ENCODE measurements at places on chromosomes 16 and 17.

DNA sequence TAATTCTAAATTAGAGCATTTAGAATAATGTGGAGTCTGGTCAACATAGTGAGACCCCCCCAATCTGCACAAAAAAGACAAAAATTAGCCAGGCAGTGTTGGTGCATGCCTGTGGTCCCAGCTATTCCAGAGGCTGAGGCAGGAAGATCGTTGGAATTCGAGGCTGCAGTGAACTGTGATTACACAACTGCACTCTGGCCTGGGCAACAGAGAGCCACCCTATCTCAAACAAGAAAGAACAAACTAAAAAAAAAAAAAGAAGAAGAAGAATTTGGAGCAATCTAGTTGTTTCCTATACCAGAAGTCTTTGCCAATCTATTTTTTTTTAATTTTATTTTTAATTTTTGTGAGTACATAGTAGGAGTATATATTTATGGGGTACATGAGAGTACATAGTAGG is 6.0 kb downstream of the CETP start:
- DNase-seq: no peak

DNA sequence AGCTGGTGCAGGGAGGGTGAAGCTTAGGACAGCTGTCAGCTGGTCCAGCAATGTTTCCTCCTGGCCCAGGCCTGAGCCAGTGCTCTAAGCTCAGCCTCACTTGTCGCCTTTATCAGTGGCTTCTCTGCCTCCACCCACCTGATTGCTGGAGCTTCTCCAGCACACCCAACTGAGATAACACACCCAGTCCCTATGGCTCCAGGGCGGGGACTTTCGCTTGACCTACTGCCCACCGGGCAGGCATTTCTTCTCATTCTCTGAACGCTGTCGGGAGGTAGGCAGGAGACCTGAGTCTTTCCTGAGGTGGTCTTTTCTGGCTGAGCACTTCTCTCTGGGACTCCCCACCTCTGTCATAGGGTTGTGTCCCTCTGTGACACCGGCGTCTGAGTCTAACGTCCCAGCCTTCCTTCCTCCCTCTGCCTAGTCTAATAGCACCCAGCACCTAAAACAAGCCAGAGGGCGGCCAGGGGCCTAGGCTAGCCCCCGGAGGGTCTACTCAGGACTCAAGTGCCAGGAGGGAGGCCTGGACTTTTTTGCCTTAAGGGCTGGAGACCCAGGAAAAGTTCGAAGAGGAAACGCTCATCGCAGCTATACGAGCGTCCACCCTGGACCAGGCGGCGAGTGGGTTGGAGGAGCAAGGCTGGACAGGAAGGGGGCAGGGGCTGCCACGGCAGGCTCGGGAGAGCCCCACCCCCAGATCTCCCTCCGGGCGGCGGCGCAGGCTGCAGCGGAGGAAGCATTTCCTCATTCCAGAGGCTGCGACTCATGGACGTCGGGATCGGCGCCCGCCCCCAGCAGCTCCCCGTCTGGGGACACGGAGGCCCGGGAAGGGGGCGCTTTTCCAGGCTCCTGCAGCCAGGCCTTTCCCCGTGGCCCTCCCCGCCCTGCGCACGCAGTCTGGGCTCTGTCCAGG is 756 bp downstream of the TAX1BP3 start:
- DNase-seq: no peak

GRCh38 chr16:13552062-13552959 is 367.6 kb upstream of the ERCC4 start:
- DNase-seq: no peak

DNA sequence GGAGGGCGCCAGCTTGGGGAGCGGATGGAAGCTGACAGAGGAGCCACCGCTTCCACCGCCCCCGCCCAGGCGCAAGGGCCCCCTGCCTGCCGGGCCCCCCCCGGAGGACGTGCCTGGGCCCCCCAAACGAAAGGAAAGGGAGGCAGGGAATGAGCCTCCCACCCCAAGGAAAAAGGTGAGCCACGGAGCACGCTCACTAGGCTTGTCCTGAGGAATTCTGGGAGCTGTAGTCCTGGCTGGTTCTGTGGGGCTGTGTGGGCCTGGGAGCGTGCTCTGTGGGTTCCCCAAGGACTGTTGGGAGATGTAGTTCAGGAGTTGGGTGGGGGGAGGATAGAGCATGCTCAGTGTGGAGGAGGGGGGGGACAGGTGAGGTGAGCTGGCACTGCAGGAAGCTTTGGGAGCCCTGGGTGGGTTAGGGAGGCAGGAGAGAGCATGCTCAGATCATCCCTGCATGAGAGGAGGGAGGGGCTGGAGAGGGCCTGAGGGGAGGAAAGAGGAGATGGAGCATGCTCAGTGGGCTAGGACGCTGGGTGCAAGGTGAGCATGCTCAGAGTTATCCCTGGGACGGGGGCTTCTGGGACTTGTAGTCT is 4.5 kb downstream of the FBXL19 start:
- DNase-seq: peak; percentile 77

- no peak for DNase-seq
Observed at GRCh38 chr16:9407206-9407758, 315.8 kb downstream of the HAPSTR1 start.

- DNase-seq: no peak
Observed at GRCh38 chr17:38508954-38509771, 80.9 kb downstream of the ARHGAP23 start.

DNA sequence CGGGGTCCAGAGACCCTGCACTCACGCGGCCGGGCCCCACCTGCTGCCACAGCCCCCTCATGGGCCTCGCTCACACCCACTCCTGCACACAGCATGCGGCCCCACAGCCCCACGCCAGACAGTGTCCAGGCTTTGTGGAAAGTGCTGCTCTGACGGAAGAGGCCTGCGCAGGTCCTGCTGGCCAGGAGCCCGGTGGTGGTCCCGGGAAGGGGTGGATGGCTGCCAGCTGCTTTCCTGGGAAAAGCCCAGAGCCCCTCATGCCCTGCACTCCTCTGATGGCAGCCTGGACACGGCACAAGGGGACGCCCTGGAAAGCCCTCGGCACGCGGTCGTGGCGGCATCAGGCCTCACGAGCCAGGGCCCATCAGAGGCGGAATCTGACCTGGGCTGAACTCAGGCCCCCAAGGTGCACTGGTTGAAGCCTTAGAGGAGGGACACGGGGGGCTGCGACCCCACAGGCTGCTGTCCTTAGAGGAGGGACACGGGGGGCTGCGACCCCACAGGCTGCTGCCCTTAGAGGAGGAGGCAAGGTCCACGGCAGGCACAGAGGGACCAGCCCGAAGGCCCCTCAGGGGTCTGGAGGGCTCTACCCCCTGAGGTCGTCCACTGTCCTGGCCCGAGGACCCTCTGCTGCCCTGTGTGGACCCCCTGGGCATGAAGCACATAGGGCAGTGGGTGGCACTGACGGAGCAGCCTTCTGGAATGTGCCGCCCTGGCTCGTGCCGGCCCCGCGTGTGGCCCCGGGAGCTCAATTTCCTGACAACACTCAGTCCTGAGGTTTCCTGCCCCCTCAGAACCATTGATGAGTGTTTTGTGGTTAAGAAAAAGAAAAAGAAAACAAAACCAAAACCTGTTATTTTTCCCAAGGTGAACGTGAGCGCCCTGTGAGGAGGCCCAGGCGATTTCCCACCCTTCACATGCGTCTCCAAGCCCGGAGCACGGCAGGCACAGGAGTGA is 22.1 kb downstream of the SOX8 start:
- DNase-seq: no peak

GRCh38 chr17:44664867-44665266 is 8.6 kb downstream of the MEIOC start:
- no peak for DNase-seq

DNA sequence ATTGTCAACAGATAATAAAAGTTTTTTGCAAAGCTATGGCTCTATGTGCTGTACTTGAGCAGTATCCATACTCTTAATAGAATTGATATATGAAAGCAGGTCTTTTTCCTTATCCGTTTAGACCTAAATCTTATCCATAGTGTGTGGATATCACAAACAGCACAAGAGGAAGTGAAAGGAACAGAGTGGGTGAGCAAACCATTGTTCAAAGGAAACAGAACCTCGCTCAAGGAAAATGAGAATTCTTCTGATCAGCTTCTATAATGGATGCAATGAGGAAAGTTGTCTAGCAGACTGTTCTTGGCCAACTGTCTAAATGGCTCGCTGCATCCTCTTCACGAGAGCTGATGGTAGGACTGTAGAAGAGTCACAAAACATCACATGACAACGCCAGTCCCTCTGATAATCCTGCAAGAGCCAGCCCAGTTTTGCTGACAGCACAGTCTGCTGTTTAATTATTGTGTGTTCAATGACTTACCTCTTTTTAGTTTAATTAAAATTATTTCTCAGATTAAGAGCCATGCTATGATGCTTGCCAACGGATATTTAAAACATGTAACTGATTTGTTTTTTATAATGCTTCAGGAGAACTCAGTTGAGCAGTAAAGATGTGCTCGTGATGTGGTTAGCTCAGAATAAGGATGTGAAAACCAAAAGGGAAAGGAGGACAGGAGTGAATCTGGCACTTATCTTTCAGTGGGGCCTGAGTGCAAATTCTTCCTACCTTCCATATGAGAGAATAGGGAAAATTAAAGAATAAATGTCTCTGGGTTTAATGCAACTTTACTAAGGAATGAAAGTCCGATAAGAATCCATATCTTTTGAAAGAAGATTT is 38.5 kb downstream of the WWOX start:
- DNase-seq: no peak

DNA sequence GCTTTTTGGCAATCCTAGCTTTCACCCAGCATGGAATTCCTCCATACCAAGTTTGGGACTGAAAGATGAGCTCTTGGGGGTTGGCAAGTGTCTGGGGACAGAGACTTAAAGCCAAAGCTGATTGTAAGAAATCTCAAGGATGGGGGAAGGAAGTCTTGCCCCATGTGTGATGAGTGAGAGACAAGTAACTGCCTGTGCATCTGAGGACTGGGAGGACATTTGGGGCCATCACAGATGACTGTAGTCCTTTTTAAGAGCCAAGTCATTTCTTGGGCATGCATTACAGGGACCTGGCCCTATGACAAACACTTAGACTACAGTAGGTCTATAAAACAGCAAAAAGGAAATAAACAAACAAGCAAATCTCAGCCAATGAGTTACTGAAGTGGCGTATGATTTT is 36.3 kb upstream of the CCL2 start:
- DNase-seq: no peak

DNA sequence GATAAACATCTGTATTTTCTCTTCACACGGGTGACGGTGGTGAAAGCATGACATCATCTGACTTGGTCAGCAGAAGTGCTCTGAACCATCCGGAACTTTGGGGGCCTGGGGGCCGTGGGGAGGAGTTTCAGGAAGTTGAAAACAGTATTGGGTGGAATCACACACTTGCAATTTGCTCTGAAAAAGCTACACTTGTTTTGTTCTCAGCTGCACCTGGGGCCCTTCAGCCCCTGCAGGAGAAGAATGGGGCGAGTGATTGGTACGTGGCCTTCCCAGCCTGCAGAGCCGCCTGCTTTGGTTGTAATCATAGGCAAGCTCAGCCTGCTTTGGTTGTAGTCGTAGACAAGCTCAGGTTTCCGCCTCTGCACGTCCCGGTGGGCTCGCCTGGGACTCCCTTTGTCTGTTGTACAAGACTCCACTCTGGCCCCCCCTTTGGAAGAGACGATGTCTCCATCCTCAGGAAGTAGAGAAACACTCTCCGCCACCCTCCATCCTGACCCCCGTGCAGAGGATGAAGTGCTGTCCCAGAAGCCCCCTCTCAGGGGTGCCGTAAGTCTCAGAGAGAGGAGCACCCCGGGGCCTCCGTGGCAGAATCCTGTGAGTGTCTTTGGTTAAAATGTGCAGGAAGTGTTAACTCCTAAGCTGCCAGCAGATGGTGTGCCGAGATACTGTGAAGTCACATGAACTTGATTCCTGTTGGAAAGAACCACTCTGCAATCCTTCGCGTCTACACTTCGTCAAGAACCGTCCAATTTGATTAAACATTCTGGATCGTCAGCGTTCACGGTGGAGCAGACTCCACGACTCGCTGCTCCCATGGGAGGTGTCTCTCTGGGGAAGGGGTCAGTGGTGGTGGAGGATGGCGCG is 5.4 kb downstream of the BANP start:
- DNase-seq: no peak

DNA sequence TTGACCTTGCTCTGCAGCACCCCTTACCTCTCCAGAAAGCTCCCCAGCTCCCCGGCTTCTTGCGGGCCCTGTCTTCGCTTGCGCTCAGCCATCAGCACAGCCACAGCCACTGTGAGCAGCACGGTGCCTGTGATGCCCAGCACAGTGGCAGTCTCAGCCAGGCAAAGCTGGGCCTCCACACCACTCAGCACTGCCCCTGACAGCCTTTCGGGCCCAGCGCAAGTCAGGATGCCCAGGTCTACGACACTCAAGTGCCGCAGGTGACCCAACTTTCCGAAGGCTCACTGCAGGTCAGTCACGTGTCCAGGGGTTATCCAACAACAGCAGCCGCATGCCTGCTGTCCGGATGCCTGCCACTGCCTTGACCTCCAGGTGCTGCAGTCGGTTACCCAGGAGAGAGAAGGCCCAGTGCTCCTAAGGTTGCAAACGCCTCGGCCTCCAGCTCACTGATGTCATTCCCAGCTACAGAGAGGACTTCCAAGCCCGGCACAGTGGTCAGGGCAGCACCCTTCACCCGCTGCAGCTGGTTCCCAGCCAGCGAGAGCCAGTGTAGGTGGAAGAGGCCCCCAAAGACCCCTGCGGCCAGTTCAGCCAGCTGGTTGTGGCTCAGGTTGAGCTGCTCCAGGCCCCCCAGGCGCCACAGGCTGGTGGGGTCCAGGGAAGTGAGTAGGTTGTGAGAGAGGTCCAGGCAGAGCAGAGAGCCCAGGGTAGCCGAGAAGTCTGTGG is 8.9 kb upstream of the TMEM101 start:
- no peak for DNase-seq

DNA sequence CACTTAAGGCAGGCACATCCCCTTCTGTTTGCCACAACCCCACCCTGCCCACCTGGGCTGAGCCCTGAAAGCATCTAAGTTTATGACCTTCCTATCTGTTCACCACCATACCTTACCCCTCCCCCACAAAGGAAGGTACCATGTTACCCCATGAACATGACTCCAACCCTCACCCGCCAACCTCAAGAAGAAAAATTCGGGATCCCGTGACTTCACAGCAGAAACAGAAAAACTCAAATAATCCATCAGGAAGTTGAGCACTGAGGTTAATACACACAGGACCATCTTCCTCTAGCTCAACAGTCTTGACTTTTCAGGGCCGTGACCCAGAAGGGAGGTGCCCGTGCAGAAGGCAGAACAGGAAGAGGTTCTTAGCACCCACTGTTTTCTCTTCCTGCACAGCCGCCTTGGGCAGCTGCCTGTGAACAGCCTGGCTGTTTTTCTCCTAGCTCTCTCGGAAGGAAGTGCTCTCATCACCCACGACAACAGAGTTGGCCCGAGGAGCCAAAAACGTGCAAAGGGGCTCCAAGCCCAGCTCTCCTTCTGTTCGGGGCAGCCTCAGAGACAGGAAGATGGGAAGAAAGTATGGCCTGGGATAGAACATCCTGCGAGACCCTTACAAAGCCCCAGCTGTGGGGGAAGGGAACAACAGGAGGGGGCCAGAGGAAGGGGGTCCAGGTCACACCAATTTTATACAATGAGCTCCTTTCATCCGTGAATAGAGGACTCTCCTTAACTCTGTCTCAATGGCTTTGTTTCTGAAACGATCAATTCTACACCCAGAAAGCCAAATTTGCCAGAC is 101.1 kb downstream of the XYLT1 start:
- DNase-seq: no peak

- no peak for DNase-seq
Observed at GRCh38 chr16:53058882-53059281, 4.1 kb downstream of the CHD9 start.

GRCh38 chr17:56475116-56475515 is 118.4 kb upstream of the NOG start:
- no peak for DNase-seq
